Right kidney (tissue), 9 donors: ENCODE measurements at places on chromosomes 1 and 21.
A peak's percentile ranks its signal among the peaks of the same experiment; 100 is the strongest.

- no peak for DNase-seq
Measured at GRCh38 chr1:161872506-161872905, 106.4 kb downstream of the ATF6 start.

DNA sequence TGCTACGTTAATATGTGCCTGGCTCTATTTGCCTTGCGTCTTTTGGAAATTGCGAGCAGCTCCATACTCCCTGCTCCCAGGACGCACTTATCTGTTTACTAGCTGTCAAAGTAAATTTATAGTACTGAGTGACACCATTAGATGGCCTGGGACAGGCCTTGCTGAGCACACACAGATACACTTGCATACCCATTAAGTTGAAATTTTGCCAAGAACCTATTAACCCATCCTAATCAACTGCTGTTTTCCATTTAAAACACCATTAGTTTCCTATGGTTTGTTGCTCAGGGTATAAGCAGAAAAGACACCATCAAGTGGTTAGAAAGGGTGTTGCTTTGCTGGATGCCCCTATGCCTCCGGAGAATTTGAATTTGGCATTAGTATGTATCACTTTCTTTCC is 187.3 kb downstream of the SLC44A5 start:
- no peak for DNase-seq

GRCh38 chr1:177589166-177589565 is 380.7 kb downstream of the SEC16B start:
- no peak for DNase-seq

DNA sequence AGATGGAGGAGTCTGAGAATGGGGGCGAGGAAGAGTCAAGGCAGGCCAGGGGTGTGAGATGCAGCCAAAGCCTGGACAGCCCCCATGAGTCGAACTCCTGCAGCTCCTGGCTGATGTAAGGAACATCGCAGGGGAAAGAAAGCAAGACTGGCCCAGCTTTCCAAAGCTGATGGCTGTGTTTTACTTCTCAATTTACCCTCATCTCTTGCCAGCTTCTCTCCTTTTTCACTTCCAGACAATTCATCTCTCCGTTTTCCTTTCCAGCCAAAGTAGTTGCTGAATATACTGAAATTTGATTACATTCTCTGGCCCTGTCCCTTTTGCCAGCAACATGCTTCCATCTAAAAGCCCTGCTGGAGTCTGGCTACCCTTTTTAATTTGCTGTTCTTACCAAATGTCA is 40.0 kb upstream of the UBE2U start:
- no peak for DNase-seq

GRCh38 chr1:12342401-12343003 is 112.7 kb downstream of the VPS13D start:
- DNase-seq, result peak; percentile 5

DNA sequence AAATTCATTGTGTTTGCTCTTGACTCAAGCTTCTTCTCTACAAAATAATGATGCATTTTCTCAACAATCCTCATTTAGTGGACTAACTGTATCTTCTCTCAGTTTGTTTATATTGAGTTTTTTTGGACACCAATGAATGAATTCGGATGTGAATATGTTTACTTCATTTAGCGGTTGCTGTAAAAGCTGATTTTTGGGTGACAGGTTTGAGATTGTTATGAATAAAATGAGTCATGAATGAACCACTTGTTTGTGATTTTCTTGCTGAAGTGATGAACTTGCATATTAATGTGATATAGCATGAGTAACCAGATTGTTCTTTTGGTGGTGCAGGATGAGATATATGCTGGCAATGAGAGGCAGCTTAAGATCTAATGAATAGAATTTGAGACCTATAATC is 3.1 kb downstream of the DNM3 start:
- no peak for DNase-seq

GRCh38 chr1:198638894-198639635 is at the start of gene PTPRC:
TSS of gene PTPRC (plus strand) at chr1:198639040. CDS start at chr1:198639269, 229 bp downstream.
- DNase-seq, result no peak

- no peak for DNase-seq
Measured at GRCh38 chr1:160086456-160086892, 5.1 kb downstream of the KCNJ9 start.

- no peak for DNase-seq
Measured at GRCh38 chr1:207308451-207309190, 12.9 kb upstream of the CD55 start.

GRCh38 chr1:21072721-21073120 is 104.0 kb downstream of the EIF4G3 start:
- DNase-seq, result no peak

GRCh38 chr1:205315008-205315618 is 6.4 kb downstream of the NUAK2 start:
- DNase-seq, result no peak

- no peak for DNase-seq
Measured at GRCh38 chr1:189866606-189867005, 611.1 kb downstream of the BRINP3 start.

DNA sequence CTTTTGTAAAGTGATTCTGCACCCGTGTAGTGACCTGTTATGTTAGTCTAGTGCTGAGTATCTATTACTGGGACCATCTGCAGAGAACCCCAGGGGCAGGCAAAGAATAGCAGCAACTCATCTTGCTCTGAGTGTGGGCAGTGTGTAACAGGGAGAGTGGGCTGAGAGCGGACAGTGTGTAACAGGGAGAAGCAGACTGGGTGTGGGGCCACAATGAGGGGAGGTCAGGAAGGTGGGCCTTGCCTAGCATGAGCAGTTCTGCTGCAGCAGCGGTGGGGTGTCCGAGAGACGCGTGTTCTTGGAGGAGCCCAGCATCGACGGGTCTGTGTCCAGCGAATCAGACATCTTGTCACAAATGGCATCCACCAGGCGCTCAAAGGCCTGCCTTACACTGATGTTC is 41.2 kb upstream of the NRDC start:
- no peak for DNase-seq

DNA sequence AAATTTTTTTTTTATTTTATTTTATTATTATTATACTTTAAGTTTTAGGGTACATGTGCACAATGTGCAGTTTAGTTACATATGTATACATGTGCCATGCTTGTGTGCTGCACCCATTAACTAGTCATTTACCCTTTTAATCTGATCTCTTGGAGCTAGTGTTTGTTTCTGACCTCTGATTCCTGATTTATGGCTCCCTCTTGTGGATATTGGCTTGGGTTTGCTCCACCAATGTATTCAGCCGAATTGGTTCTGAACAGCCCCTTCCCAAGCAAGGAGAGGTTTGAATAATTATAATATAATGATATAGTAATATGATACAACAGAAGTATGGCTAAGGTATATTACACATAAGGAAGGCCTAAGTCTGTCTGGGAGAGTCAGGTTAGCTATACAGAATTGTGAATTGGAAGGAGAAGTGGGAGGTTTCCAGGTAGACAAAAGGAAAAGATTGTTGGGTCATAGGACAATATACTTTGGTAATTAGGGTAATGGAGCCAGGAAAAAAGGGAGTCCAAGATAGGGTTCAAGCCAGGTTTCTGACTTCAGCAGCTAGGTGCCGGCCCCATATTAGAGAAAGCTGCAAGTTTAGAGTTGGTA is 53.1 kb upstream of the HMCN1 start:
- DNase-seq, result no peak

- DNase-seq, result peak; percentile 46
Measured at GRCh38 chr1:153985341-153985912, 712 bp downstream of the RAB13 start.

GRCh38 chr1:186871784-186872183 is 43.0 kb downstream of the PLA2G4A start:
- DNase-seq, result no peak

DNA sequence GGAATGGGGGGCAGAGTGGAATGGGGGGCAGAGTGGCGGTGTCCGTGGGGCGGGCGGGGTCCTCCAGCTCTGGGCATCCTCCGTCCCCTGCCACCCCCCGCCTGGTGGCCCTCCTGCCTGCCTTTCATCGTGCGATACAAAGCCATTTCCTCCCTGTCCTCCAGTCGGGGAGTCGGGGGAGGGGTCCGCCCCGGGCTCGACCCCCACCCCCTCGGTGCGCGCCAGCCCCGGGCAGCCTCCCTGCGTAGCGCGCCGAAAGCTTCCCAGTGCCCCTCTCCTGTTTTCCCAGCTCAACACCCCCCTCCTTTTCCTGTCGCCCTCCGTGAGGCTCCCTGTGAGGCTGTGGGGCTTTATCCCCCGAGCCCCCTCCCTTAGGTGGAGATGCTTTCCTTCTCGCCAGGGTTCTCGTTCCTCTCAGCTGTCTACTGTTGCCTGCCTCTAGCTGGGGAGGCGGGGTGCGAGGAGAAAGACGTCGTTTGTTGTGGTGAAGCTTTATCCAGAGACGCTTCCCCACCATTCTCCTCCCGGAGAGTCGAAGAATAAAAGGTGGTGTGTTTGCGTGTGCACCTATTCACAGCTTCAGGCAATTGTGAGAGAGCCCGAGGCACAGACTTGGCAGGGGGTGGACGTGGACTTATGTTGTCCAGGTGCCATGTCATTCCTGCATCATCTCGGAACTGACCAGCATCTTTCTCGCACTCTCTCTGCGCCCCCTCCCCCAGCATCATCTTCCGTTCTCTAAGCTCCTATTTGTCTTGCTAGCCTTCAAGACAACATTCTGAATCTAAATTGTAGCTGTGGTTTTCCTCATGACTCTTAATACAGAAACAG is 848 bp downstream of the DNM3 start:
- peak; percentile 44 for DNase-seq

GRCh38 chr1:33758698-33759097 is 105.2 kb upstream of the HMGB4 start:
- DNase-seq, result no peak

DNA sequence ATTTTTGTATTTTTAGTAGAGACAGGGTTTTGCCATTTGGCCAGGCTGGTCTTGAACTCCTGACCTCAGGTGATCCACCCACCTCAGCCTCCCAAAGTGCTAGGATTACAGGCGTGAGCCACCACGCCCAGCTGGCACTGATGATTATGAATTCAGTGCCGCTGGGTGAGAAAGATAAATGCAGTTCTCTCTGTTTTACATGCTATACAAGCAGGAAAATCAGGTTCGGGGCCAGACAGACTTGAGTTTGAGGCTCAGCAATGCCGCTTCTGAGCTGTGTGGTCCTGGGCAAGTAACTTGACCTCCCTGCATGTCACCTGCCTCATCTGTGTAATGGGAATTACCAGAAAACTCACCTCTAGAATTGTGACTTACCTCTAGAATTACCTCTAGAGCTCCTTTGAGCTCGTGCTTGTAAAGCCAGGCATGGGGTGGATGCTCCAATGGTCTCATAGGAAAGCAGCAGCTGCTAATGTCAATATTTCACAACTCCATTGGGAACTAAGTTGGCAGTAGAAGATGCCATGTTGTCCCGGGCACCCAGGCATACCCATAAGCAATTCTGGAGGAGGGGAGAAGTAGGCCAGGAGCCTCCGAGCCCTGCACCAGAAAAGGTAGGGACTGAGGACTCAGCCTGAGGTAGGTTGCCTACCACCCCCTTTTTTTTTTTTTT is 119.8 kb upstream of the SLC25A33 start:
- no peak for DNase-seq

GRCh38 chr1:74767490-74767889 is 34.5 kb downstream of the TYW3 start:
- no peak for DNase-seq

- no peak for DNase-seq
Measured at GRCh38 chr1:39977202-39977601, 22.3 kb downstream of the MFSD2A start.

DNA sequence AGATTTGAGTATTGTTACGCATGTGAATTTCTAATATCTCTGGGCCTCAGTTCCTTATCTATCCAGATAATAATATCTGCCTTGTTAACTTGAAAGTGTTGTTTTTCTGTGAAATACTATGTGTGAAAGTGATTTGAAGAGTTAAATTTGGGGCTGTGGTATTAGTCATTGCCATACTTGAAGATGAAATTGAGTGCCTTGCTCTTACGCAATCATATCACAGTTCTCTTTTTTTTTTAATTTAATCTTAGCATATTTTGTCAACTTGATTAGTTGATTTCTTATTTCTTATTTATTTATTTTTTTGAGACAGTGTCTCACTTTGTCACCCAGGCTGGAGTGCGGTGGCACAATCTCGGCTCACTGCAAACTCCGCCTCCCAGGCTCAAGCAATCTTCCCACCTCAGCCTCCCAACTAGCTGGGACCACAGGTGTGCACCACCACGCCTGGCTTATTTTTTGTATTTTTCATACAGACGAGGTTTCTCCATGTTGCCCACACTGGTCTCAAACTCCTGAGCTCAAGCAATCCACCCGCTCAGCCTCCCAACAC is 31.0 kb downstream of the AGO4 start:
- no peak for DNase-seq

GRCh38 chr1:195332102-195332501 is 1276.1 kb downstream of the KCNT2 start:
- no peak for DNase-seq

- no peak for DNase-seq
Measured at GRCh38 chr1:176717066-176717750, 254.2 kb downstream of the PAPPA2 start.

DNA sequence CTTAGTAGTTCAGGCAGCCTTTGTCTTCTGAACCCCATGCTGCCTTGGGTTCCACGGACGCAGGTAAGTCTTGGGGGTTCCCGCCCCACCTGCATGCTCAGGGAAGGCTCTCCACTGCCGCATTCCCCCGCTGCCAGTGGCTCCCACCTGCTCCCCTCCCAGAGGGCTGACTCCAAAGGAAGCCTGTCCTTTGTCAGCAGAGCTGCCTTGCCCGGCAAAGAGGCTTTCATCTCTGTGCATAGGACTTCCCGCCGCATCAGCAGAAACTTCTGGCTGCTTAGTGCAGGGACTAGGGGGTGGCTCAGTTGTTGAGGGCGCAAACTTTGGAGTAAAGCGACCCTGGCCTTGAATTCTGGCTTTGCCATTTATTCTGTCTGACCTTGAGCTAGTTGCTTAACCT is 25.2 kb upstream of the ACTL8 start:
- DNase-seq, result no peak

- no peak for DNase-seq
Measured at GRCh38 chr1:23908453-23909341, 4.5 kb downstream of the CNR2 start.

DNA sequence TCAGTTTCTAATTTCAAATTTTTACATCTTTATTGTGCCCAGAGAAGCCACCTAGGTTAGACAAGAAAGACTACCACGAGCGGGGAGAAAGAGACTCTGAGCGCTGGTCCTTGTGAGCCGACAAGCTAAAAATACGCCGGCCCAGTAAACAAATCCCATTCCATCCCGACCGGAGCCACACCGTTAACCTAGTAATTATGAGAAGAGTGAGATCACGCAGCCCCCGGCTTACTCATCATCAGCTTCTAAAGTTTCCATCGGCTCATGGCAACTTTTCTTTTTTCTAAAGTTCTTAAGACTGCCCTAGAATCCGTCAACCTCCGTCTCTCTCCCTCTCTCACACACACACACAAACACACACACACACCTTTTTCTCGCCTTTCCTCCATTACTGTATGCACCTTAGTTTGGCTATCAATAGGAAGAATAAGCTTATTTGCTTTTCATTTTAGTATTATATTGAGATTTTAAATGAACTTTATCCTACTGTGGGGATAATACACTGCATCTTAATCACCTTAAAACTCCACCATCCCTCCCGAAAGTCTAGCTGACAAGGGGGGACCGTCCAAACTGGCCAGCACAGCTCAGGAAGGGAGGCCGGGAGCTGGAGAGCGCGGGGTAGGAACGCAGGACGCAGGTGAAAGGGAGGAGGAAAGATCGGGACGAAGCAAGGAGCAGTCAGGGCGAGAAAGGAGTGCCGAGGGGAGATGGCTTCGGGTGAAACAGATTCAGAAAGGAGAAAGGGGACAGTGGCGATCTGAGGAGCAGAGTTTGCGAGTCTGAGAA is 728 bp downstream of the OTUD7B start:
- DNase-seq, result peak; percentile 79
